Skin of body (tissue), 3 donors: ENCODE measurements at places on chromosomes 3 and 15. TPM values are rescaled to one million over a fixed set of nuclear protein-coding genes. Genes with fewer than 3 reads are reported as not detected.

AMIGO3 gene
- total RNA-seq: 0.10 TPM

SNRK gene
- total RNA-seq: 58.6 TPM

HYAL1 gene
- total RNA-seq: 1.1 TPM

ASB14 gene
- total RNA-seq: 0.10 TPM

GPR156 gene
- 0.69 TPM for total RNA-seq

PODXL2 gene
- total RNA-seq: 8.4 TPM

ATP13A5 gene
- total RNA-seq: 3.7 TPM

ZBTB20 gene
- total RNA-seq: 45.8 TPM

HRG gene
- total RNA-seq: not detected

SLC12A1 gene
- total RNA-seq: not detected
